SK-N-DZ (cell line): ENCODE measurements at places on chromosomes 5 and 9.
A peak's percentile ranks its signal among the peaks of the same experiment; 100 is the strongest.

DNA sequence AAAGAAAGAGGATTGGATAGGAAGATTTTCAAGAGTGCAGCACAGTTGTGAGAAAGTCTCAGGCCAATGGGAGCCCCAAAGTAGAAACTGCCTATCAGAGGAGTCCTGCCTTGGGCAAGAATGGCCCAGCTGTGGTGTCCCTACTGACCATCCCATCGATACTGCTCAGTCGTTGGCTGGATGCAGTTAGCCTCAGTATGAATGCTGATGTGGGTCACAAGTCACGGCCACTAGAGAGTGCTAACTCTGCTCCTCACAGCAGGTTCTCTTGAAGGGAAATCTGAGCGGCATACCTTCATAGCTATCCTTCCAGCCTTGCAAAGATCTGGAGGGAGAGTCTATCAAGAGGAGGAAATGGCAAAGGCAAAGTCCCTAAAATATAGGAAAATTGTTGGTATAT is 11.6 kb upstream of the CETN3 start:
- peak; percentile 21 for DNase-seq

DNA sequence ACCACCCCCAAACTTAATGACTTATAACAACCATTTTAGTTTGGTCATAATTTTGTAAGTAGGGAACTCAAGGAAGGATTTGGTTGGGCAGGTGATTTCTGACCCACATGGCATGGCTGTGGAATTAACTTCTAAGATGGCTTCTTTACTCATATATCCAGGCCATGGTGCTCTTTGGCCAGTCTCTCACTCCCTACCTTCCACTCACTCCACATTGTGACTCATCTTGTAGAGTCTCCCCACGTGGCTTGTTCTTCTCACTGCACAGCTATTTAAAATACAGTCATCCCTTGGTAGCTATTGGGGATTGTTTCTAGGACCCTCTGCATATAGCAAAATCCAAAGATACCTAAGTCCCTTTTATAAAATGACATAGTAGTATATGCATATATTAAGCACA is 76.6 kb upstream of the MAST4 start:
- DNase-seq: no peak

- DNase-seq: no peak
These were observed 12.0 kb downstream of the INIP start for GRCh38 chr9:112705768-112706427.

DNA sequence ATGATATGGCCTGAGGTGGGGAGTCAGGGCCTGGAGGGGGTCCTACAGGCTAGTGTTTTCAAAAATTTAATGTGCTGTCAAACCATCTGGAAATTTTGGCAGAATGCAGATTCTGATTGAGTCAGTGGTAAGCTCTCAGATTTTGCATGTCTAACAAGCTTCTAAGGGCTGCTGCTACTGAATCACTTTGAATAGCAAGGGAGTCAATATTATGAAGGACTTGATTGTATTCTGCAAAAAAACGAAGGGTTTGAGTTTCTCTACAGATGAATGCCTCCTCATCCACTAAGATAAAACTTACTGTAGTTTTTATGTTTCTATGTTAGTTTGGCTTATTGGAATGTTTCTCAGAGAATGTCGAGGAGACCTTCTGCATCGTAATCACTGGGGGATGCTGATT is 179.5 kb downstream of the TMEM38B start:
- DNase-seq: no peak

DNA sequence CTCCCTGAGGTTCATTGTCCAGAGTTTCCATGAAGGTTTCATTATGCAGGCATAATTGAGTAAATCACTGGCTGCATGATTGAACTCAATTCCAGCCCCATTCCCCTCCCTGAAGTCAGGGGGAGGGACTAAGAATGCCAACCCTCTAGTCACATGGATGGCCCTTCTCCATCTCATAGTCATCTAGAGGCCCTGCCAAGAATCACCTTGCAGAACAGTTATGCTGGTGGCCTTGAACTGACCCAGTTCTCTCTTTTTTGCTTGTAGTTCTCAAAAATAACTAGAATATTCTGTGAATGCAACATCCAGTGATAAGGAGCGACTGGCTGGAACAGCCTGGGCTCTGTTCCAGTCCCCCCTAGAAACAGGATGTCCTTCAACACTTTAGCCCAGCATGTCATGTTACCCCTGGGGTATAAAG is 31.7 kb downstream of the SLC35A4 start:
- no peak for DNase-seq
